ENCODE measurements at places on chromosomes 13 and 19.

DNA sequence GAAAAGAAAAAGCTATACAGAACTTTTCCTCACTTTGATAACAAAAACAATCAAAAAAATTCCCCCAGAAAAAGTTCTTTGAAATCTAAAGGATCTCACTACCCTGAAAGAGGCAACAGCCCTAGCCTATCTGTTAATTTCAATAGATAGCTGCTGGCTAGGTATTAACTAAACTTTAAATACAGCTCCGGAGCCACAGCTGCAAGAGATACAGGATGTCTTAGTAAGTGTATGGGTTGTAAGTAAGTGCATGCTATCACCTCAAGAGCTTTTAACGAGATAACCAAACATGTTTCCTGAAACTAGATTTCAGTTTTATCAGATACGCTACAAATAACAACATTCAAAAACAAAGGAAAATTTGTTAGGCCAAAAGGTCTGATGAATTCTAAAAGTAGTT lies 148.4 kb downstream of the KLF12 start:
- H3K4me3 ChIP-seq: no peak overlapping the region
- no peaks in the 10 kb centered on the region for H3K27me3 ChIP-seq
- H3K36me3 ChIP-seq: no peaks in the 10 kb centered on the region
- no peaks in the 10 kb centered on the region for H3K4me1 ChIP-seq
- DNase-seq: no peak

DNA sequence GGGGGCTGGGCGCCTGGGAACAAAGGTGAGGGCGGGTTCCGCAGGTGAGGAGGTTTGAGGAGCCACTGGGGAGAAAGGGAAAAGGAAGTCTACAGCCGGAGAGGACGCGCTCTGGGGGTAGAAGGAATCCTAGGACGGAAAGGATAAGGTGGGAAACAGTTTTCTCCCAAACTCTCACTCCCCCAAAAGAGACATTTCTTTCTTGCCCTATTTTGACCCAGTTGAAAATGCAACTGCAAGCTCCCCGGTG lies 651 bp upstream of the POLR1D start:
- H3K27me3 ChIP-seq: no peaks in the 10 kb centered on the region
- peak overlapping the region; percentile 76 for H3K4me3 ChIP-seq
- no peaks in the 10 kb centered on the region for H3K36me3 ChIP-seq
- H3K4me1 ChIP-seq: peaks cover 42% of the 10 kb centered on the region

GRCh38 chr13:40024204-40024966 lies 368.9 kb downstream of the COG6 start:
- H3K4me1 ChIP-seq: no peaks in the 10 kb centered on the region
- no peaks in the 10 kb centered on the region for H3K36me3 ChIP-seq
- no peak for DNase-seq

- H3K4me3 ChIP-seq: no peak overlapping the region
- no peaks in the 10 kb centered on the region for H3K27me3 ChIP-seq
- no peaks in the 10 kb centered on the region for H3K36me3 ChIP-seq
- H3K27ac ChIP-seq: no peak overlapping the region
These were observed 244.5 kb downstream of the SPRY2 start for GRCh38 chr13:80096383-80096782.

GRCh38 chr13:112802802-112803195 lies 113.0 kb downstream of the ATP11A start:
- no peaks in the 10 kb centered on the region for H3K4me1 ChIP-seq
- H3K27me3 ChIP-seq: no peaks in the 10 kb centered on the region
- no peak overlapping the region for H3K4me3 ChIP-seq
- no peaks in the 10 kb centered on the region for H3K36me3 ChIP-seq
- DNase-seq: no peak

Measured in adrenal gland (tissue), 19 donors.